CD4-positive, alpha-beta T cell (primary cell): ENCODE measurements at places on chromosomes 3 and 15. TPM values are rescaled to one million over a fixed set of nuclear protein-coding genes. Genes with fewer than 3 reads are reported as not detected.

GRCh38 chr3:175312791-175313190, 453.7 kb downstream of the NAALADL2 start:
- H3K4me1 ChIP-seq: no peaks in the 10 kb centered on the region
- no peaks in the 10 kb centered on the region for H3K36me3 ChIP-seq
- H3K4me3 ChIP-seq: no peak overlapping the region

- H3K27ac ChIP-seq: no peak overlapping the region
- H3K27me3 ChIP-seq: no peaks in the 10 kb centered on the region
- no peak for DNase-seq
- H3K4me3 ChIP-seq: no peak overlapping the region
Measured at GRCh38 chr3:57942872-57943283, 65.3 kb upstream of the FLNB start.

GRCh38 chr3:933326-933725, 159.5 kb upstream of the CNTN6 start:
- no peaks in the 10 kb centered on the region for H3K4me1 ChIP-seq
- no peaks in the 10 kb centered on the region for H3K27me3 ChIP-seq
- H3K4me3 ChIP-seq: no peak overlapping the region
- no peaks in the 10 kb centered on the region for H3K36me3 ChIP-seq

DNA sequence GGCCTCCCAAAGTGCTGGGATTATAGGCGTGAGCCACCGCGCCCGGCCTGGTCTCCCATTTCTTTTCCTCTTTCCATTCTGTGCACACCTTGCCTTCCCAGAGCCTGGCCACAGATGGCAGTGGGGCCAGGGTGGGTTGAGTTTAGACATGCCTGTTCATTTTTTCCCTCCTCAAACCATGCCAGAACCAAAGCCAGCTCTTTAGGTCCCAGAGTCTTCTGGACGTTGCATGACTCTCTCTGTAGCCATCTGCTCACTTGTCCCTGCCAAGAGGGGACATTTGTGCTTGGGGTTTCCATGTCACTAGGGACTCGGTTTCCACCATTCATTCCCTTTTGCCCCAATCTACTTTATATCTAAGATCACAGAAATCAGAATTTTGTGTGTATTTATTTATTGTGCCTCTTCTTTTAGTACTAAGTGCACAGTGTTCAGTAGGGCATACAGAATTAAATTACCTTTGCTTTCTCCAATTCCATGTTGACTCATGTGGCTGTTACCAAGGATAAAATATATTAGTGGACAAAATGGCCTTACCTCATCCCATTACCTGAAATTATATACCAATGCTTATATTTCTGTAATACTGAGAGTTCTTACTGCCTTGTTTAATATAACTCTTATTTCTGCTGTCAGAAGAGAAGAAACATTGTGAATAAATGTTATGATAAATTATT, 49.6 kb downstream of the USP13 start:
- H3K36me3 ChIP-seq: peaks cover 5% of the 10 kb centered on the region
- no peak overlapping the region for H3K27ac ChIP-seq
- H3K4me1 ChIP-seq: no peaks in the 10 kb centered on the region
- DNase-seq: no peak
- no peak overlapping the region for H3K4me3 ChIP-seq
- H3K27me3 ChIP-seq: no peaks in the 10 kb centered on the region

GRCh38 chr3:71785532-71786216, 726 bp upstream of the PROK2 start:
- peaks cover 13% of the 10 kb centered on the region for H3K4me1 ChIP-seq
- H3K27ac ChIP-seq: no peak overlapping the region
- no peak overlapping the region for H3K4me3 ChIP-seq
- H3K27me3 ChIP-seq: peaks cover 23% of the 10 kb centered on the region

DNA sequence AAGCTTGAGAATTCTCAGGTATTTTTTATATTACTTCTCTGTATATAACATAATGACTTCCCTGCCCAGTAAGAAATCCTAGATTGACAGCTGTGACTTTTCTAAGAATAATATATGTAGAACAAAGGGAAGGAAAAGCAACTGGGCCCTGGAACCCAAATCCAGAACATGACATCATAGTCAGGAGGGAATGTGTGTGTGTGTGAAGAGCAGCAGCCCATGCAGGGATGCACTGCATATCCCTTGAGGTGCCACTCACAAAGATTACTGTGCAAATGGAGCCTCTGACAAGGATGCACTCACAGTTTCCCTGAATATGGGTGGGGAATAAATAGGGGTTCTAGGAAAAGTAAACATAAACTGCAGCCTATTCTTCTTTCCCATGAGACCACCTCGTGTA, 279.5 kb downstream of the NEK10 start:
- no peak overlapping the region for H3K27ac ChIP-seq
- H3K27me3 ChIP-seq: no peaks in the 10 kb centered on the region
- no peak overlapping the region for H3K4me3 ChIP-seq
- no peaks in the 10 kb centered on the region for H3K4me1 ChIP-seq
- H3K36me3 ChIP-seq: no peaks in the 10 kb centered on the region

GRCh38 chr15:92599394-92599970, 56.1 kb downstream of the FAM174B start:
- no peak for DNase-seq
- H3K27me3 ChIP-seq: peaks cover 7% of the 10 kb centered on the region
- H3K27ac ChIP-seq: no peak overlapping the region
- no peaks in the 10 kb centered on the region for H3K36me3 ChIP-seq

GRCh38 chr15:80591938-80592825, 102.9 kb upstream of the ABHD17C start:
- no peaks in the 10 kb centered on the region for H3K36me3 ChIP-seq
- H3K27ac ChIP-seq: no peak overlapping the region
- H3K4me1 ChIP-seq: no peaks in the 10 kb centered on the region
- H3K27me3 ChIP-seq: no peaks in the 10 kb centered on the region
- DNase-seq: no peak
- no peak overlapping the region for H3K4me3 ChIP-seq

DNA sequence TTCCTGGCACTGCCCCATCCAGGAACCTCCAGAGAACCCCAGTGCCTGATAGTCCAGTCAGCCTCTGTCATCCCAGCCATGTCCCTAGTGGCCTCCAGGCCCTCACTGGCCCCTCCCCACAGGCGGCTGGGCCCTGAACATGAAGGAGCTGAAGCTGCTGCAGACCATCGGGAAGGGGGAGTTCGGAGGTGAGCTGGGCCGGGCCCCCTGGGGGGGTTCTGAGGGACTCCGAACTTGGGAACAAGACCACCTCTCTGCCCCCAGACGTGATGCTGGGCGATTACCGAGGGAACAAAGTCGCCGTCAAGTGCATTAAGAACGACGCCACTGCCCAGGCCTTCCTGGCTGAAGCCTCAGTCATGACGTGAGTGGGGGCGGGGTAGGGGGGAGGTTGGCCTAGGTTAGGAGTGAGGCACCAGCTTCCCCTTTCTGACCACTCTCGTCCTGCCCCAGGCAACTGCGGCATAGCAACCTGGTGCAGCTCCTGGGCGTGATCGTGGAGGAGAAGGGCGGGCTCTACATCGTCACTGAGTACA, 12.0 kb upstream of the LMAN1L start:
- no peak overlapping the region for H3K4me3 ChIP-seq
- no peaks in the 10 kb centered on the region for H3K27me3 ChIP-seq
- no peak overlapping the region for H3K27ac ChIP-seq
- no peak for DNase-seq
- H3K36me3 ChIP-seq: peaks cover 63% of the 10 kb centered on the region

DNA sequence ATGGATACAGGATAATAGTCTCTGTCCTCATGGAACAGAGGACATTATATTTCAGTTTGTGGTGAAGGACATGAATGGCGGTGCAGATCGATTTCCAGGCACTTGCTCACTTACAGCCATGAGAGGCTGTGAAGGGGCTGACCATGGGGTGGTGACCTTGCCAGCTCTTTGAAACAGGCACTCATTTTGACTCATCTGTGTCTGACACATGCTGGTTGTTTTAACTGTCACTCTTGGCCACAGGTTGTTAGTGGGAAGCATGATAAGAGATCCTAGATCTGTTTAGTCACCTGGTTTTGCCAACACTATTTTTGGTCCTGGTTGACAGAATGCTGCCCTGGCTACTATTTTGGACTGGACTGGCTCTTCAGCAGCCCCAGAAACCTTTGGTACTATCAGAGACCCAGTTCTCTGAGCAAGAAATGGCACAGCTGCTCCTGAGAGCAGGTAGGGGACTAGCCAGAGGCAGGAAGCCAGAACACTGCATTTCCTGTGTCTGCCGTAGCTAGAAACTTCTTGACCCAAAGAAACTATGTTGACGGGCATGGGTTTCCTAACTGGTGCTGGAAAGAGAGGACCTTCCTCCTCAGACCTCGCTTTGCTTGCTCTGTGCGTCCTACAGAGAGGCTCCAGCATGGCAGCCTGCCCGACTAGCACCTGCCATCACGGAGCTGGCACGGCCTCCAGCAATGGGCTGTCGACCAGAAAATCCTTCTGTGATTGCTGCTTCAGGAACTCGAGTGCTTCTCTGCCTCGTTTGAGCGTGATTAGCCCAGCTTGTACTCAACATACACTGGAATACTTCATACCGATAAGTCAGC, 6.3 kb downstream of the PXYLP1 start:
- H3K36me3 ChIP-seq: peaks cover 4% of the 10 kb centered on the region
- DNase-seq: no peak
- H3K4me1 ChIP-seq: peaks cover 67% of the 10 kb centered on the region
- peak overlapping the region; percentile 37 for H3K27ac ChIP-seq
- H3K27me3 ChIP-seq: no peaks in the 10 kb centered on the region

DNA sequence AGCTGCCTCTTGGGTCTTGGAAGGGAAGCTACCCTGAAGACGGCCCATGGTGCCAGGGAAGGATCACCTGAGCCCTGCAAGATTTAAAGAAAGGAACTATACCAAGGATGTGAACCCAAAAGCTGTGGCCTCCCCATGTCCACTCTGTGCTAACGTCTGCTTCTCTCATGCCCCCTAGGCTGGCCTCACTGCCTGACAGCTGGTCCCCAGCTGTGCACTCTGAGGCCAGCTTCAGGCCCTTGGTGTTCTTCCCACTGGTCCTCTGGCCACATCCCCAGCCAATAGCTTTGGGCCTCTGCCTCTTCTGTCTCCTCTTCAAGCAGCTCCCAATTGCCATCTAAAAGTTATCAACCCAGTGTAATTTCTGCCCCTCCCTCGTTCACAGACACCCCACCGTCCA, 5.2 kb upstream of the LRRK1 start:
- no peak overlapping the region for H3K4me3 ChIP-seq

- H3K27ac ChIP-seq: peak overlapping the region; percentile 69
- H3K4me3 ChIP-seq: peak overlapping the region; percentile 17
- peaks cover 85% of the 10 kb centered on the region for H3K4me1 ChIP-seq
- H3K36me3 ChIP-seq: no peaks in the 10 kb centered on the region
Measured at GRCh38 chr15:66390678-66391077, 4.0 kb downstream of the MAP2K1 start.

DNA sequence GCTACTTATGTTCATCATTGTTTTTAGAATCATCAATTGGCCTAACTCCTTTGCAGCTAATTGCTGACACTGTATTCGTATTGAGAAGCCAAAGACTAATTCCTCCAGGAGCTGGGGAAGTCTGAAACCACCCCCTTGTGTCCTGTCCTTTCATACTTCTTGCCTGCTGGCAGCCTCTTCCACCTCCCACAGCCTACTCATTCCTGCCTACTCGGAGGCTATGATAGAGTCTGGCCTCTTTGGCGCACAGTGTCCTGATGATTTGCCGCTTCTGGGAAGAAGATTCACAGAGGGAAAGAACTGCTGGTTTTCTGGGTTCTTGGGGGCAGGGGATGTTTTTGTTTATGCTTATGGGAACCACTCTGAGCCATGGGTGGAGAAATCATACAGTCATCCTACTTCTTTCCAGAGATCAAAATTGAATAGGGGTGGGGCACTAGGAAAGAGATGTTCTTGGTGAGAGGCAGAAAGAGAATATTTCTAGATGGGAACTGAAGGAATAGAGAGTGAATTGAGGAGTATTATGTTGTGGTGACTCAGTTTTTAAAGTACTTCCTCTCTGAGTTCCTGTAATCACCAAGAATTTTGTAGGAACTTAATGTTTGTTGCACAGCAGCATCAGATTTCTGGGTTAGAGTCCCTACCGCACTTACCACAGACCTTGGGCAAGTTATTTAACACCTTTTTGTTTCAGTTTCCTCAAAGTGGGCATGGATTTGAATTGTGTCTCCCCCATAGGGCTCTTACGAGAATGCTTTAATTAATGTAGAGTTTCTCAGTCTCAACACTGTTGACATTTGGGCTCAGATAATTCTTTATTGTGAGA, 22.1 kb upstream of the SCAANT1 start:
- no peak for DNase-seq
- H3K27ac ChIP-seq: peak overlapping the region; percentile 45
- H3K4me3 ChIP-seq: no peak overlapping the region
- H3K4me1 ChIP-seq: peaks cover 19% of the 10 kb centered on the region
- no peaks in the 10 kb centered on the region for H3K27me3 ChIP-seq

DNA sequence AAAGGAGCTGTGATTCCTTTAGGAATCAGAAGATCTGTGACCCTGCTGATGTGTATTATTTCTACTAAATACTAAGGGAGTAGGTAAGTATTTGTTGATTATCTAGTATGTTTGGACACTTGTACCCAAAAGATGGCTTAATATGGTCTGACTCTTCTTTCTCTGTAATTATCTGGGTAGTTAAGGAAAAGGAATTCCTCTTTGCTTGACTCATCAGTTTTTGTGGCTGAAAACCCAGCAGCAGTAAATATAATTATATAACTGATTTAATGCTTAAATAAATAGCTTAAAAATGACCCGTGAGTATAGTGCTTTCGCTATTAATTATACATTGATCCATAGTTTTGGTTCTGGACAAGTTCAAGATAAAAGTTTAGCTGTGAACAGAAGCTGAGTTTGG, 155.8 kb downstream of the LRTM1 start:
- no peaks in the 10 kb centered on the region for H3K36me3 ChIP-seq
- H3K27me3 ChIP-seq: no peaks in the 10 kb centered on the region
- no peak overlapping the region for H3K27ac ChIP-seq
- no peaks in the 10 kb centered on the region for H3K4me1 ChIP-seq
- DNase-seq: no peak

- H3K4me3 ChIP-seq: no peak overlapping the region
- no peak overlapping the region for H3K27ac ChIP-seq
- H3K36me3 ChIP-seq: no peaks in the 10 kb centered on the region
- no peaks in the 10 kb centered on the region for H3K27me3 ChIP-seq
- H3K4me1 ChIP-seq: no peaks in the 10 kb centered on the region
- DNase-seq: no peak
Measured at GRCh38 chr15:34737477-34737876, 17.3 kb downstream of the GJD2 start.

DNA sequence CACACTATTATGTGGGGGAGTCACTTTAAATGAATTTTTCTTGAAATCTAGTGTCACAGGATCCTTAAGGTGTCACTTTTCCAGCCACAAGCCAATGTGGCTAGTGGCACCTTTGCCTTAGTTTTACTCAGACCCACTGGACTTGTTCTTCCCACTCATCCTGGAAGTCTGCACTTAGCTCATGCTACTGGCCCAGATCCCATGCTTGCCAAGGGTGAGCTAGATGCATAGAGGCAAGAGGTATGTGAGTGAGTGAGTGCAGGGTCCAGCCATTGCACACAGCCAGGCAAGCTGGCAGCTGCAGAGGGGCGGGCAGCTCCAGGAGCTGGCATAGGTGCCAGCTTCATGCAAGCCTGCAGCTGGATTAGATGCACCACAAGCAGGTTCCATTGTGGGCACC, 81.0 kb downstream of the CGGBP1 start:
- DNase-seq: no peak
- no peaks in the 10 kb centered on the region for H3K36me3 ChIP-seq
- no peaks in the 10 kb centered on the region for H3K27me3 ChIP-seq
- H3K27ac ChIP-seq: no peak overlapping the region
- H3K4me3 ChIP-seq: no peak overlapping the region

- H3K4me1 ChIP-seq: no peaks in the 10 kb centered on the region
- no peak overlapping the region for H3K27ac ChIP-seq
- no peak for DNase-seq
- peaks cover 53% of the 10 kb centered on the region for H3K36me3 ChIP-seq
Measured at GRCh38 chr3:132464066-132464465, 46.8 kb downstream of the DNAJC13 start.

Gene ROBO1
- total RNA-seq: 0.69 TPM

Gene GOLGA8S
- total RNA-seq: 0.14 TPM

Gene CHST2
- 2.0 TPM for total RNA-seq

Gene MESP2
- total RNA-seq: not detected

Gene ERC2
- total RNA-seq: not detected

Gene THSD4
- not detected for total RNA-seq

Gene TMCO5A
- total RNA-seq: not detected
